RPMI7951 (cell line): ENCODE measurements at places on chromosomes 13 and 19.

DNA sequence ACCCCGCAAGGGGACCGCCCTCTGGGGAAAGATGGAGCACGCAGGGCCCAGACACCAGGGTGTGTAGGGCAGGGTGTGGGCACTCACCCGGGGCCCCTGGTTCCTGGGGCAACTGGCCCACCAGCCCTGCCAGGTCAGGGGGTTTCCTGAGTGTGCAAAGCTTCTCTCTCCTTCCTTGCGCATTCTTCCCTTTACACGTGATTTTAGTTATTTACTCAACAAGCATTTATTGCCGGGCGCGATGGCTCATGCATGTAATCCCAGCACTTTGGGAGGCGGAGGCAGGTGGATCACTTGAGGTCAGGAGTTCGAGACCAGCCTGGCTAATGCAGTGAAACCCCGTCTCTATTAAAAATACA is 20.4 kb downstream of the PRR36 start:
- DNase-seq, result no peak

GRCh38 chr19:41500443-41500842 is 57.5 kb downstream of the ERICH4 start:
- DNase-seq, result no peak

DNA sequence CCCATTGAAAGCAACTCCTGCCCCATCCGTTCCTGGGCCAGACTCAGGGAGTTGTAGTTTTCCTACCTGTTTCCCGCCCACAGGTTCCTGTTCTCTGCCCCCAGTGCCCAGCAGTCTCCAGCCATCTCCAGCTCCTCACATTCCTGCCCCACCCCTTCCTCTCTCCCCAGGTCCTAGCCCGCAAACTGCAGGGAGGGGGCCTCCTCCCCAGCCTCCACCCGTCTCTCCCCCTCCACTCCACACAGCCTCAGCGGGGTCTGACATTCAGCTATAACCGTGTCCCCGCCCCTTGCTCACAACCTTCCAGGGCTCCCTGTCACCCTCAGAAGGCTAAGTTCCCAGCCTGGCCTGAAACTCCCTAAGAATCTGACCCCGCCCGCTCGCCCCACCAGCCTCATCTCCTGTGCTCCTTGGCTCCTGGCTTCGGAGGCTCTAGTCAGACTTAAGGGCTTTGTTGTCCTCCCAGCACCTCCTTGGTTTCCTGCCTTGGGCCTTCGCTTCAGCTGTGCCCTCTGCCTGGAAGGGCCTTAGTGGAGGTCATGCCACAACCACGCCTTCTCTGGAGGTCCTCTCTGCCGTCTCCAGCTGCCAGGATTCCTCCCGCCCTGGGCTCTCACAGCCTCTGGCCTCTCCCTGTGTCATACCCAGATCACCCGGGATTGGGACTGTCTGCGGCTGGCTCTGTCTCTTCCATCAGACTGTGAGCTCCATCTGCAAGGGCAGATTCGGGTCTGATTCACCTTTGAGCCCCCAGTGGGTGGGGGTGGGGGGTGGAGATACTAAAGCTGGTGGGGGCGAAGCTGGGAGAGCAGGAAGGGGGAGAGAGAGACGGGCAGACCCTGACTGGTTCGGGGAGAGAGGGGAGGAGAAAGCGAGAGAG is 5.1 kb upstream of the SPACA6 start:
- DNase-seq, result peak; percentile 93

DNA sequence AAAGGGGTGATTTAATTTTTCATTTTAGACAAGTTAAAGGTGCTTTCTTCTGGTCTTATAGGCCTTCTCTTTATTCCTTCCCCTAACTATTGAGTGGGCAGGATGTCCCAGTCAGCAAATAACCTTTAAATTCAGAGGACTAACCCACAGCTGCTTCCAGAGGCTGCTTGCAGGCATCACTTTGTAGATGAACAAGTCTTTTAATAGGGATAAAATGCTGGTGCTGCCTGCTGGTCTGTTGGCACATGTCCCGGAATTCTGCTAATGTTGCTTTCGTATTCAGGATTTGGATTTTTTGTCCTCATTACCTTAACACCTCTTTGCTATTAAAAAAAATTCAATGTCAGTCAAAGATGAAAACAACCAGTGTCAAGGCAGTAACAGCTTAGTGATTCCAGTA is 132.7 kb upstream of the KL start:
- DNase-seq, result peak; percentile 42

GRCh38 chr13:104592127-104592526 is 1525.9 kb upstream of the SLC10A2 start:
- no peak for DNase-seq

GRCh38 chr19:1356508-1356865 is 27.2 kb upstream of the NDUFS7 start:
- DNase-seq, result peak; percentile 24

GRCh38 chr13:110638814-110639806 is 23.8 kb downstream of the NAXD start:
- no peak for DNase-seq

DNA sequence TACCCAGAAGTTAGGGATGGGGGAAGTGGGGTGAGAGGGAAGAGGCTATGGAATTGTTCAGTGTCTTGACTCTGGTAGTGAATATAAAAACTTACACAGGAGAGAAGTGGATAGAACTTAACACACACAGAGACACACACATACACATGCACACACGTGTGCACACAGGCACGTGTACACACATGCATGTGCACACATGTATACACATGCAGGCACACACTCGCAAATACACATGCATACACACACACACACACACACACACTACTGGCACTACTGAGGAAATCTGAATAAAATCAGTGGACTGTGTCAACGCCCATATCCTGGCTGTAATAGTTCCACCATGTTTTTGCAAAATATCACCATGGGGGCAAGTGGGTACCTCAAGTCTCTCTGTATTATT is 107.9 kb downstream of the IRS2 start:
- no peak for DNase-seq

GRCh38 chr19:35596366-35596999 is 10.5 kb downstream of the PMIS2 start:
- DNase-seq, result peak; percentile 35

DNA sequence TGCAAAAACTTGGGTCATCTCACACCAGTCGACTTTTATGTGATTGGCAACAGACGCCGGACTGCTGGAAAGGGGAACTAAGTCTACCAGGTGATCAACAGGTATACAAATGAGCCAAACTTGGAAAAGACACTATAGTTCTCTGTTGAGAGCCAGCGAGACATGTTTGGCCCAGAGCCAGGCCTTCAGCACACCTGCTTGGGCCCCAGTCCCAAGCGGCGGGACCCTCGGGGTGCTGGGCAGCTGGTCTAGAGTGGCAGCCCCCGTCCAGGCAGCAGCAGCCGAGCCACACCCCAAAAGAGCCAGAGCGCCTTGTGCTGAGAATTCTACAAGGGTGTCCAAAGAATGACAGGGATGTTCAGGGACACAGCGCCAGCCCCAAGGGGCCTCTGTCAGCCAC is 28.0 kb downstream of the NAXD start:
- DNase-seq, result no peak

GRCh38 chr19:4415352-4415751 is 12.9 kb downstream of the CHAF1A start:
- no peak for DNase-seq

GRCh38 chr13:105602956-105603670 is 932.3 kb downstream of the EFNB2 start:
- DNase-seq, result peak; percentile 26

DNA sequence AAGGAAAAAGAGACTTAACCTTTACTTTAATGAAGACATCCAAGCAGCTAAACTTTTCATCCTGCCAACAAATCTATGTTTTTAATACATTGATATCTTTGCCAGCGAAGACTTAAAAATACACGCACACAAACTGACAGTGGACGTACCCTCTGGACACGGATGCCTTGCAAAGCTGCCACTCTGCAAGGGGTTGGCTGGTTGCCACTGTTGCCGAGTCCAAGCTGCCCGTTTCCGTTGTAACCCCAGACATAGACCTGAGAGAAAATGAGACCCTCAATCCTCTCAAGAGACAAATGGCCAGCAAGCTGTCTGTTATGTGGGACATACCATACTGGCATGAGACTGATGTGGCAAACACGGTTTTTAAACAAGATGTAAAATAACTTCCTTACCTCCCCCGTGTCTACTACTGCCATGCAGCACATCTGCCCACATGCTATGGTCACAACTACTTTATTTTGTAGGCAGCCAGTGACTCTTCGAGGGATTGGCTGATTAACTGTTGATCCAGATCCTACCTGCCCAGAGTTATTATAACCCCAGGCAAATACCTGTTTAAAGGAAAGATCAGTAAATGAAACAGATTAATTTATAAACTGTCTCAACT is 21.2 kb downstream of the RCBTB2 start:
- DNase-seq, result no peak

GRCh38 chr19:4267101-4267900 is 11.8 kb upstream of the SHD start:
- peak; percentile 62 for DNase-seq

DNA sequence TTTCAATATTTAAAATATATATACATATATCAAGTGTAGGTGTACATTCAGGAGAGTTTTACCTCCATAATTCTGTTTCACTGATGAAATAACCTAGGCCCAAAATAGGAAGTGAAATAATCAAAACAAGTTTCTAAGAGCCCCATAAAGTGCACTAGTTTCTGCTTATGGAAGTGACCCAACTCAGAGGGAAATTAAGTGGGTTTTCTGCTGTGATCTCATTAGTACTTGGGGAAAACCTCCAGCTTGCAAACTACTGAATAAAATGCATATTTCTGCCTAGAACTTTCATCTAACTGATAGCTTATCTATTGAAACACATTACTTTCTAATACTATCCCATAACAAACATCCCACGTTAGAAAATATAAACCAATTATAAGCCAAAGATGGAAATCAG is 45.4 kb upstream of the MIR17HG start:
- no peak for DNase-seq

DNA sequence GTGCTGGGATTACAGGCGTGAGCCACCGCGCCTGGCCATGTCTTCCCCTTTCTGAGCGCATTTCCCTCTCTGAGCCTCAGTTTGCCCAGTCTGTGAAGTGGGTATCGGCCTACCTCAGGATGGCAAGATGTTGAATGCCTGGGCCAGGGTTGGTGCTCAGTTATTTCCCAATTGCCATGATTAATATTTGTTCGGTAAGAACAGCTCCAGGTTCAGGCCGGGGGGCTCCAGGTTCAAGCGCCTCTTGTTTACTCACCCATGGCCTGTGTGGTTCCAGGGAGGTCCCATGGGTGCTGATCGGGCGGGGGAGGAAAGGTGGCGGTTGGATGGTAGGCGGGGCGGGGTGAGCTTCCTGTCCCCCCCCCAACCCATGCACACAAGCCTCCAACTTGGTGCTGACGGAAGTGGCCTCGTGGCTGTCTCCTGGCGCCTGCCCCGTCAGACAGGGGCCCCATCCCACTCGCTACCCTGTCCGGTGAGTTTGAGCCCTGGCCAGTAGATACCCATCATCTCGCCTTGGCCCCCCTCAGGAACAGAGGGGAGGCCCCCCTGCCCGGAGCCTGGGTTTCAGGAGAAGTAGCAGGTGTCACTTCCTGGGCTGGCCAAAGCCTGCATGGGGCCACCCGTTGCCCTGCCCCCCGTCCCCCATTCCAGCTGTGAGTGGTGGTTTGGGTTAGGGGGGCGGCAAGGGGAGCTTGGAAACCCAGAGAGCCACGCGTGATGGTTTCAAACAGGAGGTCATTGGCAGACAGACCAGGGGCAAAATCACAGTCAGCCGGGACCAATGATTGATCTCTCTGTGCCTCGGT is at the start of gene FCHO1:
Gene FCHO1, plus strand, starts transcription at position 375 of the 809 bp plus-strand sequence. CDS start 3,688 bp downstream, outside the sequence.
- no peak for DNase-seq

DNA sequence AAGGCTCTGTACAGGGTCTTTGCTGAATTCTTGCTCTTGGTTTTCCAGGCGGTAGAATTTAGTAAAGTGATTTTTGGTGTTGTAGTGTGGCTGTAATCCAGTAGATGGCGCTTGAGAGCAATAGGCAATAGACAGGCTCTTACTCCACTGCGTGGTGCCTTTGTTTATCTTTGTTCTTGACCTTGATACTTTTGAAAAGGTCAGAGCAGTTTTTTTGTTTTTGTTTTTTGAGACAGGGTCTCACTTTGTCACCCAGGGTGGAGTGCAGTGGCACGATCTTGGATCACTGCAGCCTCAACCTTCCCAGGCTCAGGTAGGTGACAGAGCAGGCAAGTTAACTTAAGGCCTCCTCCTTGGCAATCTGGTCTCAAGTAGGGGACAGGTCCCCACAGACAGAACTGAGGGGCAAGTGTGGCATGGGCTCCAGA is 12.2 kb upstream of the LILRA5 start:
- peak; percentile 38 for DNase-seq

- DNase-seq, result peak; percentile 19
Observed at GRCh38 chr19:29259153-29259552, 46.2 kb upstream of the UQCRFS1 start.

DNA sequence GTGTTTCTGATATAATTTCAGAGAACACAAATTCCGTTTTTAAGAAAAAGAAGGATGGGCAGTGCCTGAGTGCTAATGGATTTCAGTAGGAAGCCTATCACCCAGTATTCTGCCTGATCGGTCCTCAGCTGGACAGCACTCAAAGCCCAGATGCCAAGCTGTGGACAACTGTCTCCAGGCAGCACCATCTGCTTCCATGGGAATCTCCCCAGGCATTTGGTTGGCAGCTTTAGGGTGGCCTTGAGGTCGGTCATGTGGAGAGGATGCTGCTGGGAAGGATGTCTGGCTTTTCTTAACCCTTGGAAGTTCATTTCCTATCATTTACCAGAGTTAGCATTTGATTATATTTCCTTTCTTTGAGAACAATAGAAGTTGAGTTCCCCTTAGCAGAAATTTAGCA is 311.7 kb downstream of the TBC1D4 start:
- DNase-seq, result no peak

- no peak for DNase-seq
Observed at GRCh38 chr19:48283908-48284307, 14.0 kb downstream of the ZNF114 start.

- no peak for DNase-seq
Observed at GRCh38 chr13:48476215-48476614, 56.7 kb downstream of the RCBTB2 start.

DNA sequence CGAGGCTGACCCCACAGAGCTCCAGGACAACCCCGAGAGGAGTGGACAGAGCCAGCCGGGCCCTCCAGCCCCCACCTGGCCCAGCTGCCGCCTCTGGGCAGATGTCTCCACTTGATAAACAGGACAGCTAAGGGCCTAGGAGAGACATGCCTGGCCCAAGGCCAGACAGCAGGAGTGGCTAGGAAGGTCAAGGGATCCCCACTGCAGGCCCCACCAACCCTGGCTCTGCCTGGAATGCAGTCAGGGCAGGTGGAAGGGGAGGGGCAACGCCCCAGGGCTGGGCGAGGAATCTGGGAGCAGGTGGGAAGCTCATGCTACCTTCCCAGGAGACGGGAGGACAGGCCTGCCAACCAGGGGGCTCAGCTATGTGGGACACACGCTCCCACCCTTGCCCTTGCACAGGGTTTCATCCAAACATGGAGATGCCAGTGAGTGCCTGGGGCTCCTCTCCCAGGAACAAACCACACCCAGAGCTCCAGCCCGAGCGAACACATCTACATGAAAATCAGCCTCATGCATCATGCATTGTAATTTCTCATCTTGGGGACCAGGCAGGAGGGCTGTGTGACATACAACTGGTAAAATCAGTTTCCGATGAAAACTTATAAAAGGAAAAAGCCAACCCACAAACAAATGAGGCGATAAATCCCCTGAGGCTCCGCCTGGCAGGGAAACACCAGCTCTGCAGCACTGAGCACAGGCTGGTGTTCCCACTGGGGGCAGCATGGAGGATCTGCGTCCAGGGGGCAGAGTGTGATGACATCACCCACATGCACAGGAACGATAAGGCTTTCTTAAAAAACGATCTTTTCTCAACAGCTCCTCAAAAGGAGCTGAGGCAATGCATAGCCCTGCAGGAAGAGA is 25.0 kb downstream of the SH3GL1 start:
- DNase-seq, result peak; percentile 94

GRCh38 chr19:37867831-37868230 is 38.6 kb downstream of the WDR87 start:
- DNase-seq, result peak; percentile 82

- no peak for DNase-seq
Observed at GRCh38 chr13:32007494-32007893, 24.1 kb upstream of the FRY start.
